ENCODE measurements at places on chromosomes 7 and 10. TPM values are rescaled to one million over a fixed set of nuclear protein-coding genes. Genes with fewer than 3 reads are reported as not detected.

DNA sequence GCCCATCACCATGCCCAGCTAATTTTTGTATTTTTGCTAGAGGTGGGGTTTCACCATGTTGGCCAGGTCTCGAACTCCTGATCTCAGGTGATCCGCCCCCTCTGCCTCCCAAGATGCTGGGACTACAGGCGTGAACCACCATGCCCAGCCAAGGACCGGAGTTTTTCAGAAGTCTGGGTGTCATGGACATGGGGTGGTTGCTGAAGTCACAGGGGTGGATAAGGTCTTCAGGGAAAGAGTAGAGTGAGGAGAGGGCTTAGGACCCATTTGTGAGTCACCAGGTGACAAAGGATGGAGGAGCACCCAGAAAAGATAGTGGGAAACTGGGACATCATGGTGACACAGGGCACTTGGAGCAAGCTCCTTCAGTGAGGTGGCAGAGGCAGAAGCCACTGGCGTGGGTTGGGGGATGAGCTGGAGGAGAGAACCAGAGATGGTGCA, 2.8 kb upstream of the GPRIN2 start:
- no peak overlapping the region for H3K4me3 ChIP-seq
- H3K27me3 ChIP-seq, result peaks cover 55% of the 10 kb centered on the region
- no peaks in the 10 kb centered on the region for H3K36me3 ChIP-seq
- H3K4me1 ChIP-seq, result no peaks in the 10 kb centered on the region
- DNase-seq, result no peak
- no peak overlapping the region for H3K27ac ChIP-seq

GRCh38 chr7:4208586-4208985, 473.5 kb upstream of the FOXK1 start:
- H3K4me1 ChIP-seq, result no peaks in the 10 kb centered on the region
- H3K27me3 ChIP-seq, result no peaks in the 10 kb centered on the region
- no peaks in the 10 kb centered on the region for H3K36me3 ChIP-seq
- no peak for DNase-seq
- no peak overlapping the region for H3K4me3 ChIP-seq

DNA sequence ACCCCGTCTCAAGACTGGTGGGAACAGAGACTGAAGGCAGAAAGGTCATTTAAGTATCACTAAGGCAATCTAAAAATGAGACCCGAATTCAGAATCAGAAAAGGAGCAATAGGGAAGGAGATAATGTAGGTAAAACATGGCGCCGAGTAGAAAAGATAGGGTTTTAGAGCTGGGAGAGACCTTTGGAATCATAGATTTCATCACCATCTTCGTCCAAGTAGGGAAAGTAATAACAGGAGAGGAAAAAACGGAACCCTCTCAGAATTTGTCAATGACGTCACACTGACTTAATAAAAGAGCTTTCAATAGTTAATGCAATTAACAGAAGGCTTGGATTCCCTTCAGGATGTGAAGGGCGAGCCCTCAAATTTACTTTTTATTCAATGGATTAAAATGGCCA, 1.0 kb upstream of the UBN2 start:
- no peak for DNase-seq
- H3K27ac ChIP-seq, result no peak overlapping the region
- no peaks in the 10 kb centered on the region for H3K36me3 ChIP-seq
- peaks cover 10% of the 10 kb centered on the region for H3K4me1 ChIP-seq
- H3K4me3 ChIP-seq, result peak overlapping the region; percentile 97
- H3K27me3 ChIP-seq, result peaks cover 6% of the 10 kb centered on the region

- H3K4me3 ChIP-seq, result peak within 1 kb of the TSS; percentile 64
- no peaks in the 10 kb centered on the region for H3K36me3 ChIP-seq
- no peaks in the 10 kb centered on the region for H3K27me3 ChIP-seq
- H3K4me1 ChIP-seq, result peaks cover 14% of the 10 kb centered on the region
- peak within 1 kb of the TSS; percentile 70 for H3K27ac ChIP-seq
- peak; percentile 46 for DNase-seq
Measured at GRCh38 chr10:24208661-24209431, at the start of gene KIAA1217. TSS of gene KIAA1217 (plus strand) at chr10:24209138. CDS start at chr10:24209194, 56 bp downstream.

- no peaks in the 10 kb centered on the region for H3K27me3 ChIP-seq
- no peak overlapping the region for H3K27ac ChIP-seq
- no peaks in the 10 kb centered on the region for H3K4me1 ChIP-seq
- no peak for DNase-seq
- H3K36me3 ChIP-seq, result no peaks in the 10 kb centered on the region
Measured at GRCh38 chr7:52360541-52360940, 674.9 kb upstream of the POM121L12 start.

DNA sequence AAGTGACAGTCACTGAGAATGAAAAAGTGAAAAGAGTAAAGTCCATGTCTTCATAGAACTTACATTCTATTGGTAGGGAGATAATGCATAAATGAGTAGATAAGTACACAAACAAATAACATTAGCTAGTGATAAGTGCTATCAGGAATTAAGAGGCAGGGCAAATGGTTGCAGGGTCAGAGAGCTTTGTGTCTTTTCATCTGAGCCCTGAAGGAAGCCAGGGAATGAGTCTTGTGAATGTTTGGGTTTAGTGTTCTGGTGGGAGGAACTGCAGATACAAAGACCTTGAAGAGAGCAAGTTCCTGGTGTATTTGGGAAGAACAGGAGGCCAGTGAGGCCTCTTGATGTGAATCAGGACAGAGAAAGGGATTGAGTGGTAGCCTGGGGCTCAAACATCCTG, 183.8 kb downstream of the CTTNBP2 start:
- H3K4me1 ChIP-seq, result no peaks in the 10 kb centered on the region
- no peak overlapping the region for H3K27ac ChIP-seq
- no peak overlapping the region for H3K4me3 ChIP-seq

Gene MBLAC1
- total RNA-seq, result 2.7 TPM

Gene BTBD16
- not detected for total RNA-seq

Measured in astrocyte (in vitro differentiated cells and primary cell).